ENCODE measurements at places on chromosomes 1 and 21.

GRCh38 chr21:42722153-42722552, 68.7 kb downstream of the PDE9A start:
- DNase-seq, result no peak

DNA sequence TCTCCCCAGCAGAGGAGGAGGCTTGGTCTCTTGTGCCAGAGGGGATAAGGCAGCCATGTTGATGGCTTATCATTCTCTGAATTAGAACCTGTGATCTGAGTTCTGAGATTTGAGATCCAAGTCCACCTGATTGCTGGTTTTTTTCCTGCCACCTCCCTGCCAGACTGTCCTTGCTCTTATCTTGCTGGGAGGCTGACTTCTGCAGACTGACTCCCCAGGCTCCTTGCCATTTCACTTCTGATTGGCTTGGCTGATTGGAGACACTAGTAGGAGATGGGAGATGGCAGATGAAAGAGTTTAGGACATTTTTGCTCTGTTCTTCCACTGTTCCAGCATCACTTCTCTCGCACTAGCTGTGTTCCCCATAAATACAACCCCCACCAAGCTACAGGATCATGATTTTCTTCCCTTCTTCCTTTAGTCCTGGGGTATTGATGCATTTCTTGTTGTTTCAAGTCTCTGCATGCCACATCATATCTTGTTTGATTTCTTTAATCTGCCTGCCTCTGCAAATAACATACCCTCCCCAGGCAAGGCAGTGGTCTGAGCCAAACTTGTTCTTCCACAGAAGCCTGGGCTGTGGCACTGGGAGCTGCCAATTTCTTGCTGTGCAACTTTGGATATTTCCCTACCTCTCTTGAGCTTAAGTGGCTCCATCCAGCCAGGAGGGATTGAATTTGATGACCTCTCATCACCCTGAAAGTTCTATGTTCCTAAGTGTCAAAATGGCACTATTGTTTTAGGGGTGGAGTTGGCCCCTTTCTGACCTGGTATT, 963 bp upstream of the CYP4B1 start:
- no peak for DNase-seq

DNA sequence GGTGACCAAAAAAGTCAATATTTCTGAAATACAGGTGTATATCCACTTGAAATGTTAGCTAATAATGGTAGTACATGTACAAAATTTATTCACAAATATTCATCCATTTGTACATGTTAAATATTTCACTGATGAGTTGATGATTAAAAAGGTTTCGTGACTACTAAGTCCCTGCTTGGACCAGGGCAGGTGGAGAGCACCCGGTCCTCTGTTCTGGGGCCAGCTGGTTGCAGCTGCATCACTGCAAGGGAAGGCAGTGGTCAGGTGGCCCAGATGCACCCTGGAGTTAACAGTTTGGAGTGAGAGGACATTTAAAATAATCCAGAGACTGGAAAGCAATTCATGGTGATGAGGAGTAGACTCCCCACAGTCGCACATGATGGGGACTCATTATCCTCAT, 141.2 kb downstream of the ZBTB18 start:
- no peak for DNase-seq

DNA sequence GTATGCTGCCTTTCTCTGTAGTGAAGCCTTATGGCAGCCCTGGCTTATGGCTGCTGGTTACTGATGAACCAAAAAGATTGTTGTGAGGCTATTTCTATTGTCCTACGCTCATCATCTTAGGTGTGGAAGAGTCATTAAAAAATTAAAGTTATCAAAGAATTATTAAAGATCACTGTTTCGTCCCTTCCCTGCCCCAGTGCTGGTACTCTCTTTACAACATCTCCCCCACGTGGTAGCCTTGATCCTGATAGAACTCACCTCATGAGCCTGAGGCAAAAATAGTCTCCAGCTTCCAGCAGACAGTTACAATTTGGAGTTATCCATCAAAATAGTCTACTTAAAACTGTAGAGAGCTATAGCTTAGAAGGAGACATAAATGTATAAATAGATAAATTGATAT, 201.5 kb downstream of the S1PR1 start:
- DNase-seq, result no peak

GRCh38 chr1:61156576-61157467, 74.5 kb downstream of the NFIA start:
- DNase-seq, result no peak

DNA sequence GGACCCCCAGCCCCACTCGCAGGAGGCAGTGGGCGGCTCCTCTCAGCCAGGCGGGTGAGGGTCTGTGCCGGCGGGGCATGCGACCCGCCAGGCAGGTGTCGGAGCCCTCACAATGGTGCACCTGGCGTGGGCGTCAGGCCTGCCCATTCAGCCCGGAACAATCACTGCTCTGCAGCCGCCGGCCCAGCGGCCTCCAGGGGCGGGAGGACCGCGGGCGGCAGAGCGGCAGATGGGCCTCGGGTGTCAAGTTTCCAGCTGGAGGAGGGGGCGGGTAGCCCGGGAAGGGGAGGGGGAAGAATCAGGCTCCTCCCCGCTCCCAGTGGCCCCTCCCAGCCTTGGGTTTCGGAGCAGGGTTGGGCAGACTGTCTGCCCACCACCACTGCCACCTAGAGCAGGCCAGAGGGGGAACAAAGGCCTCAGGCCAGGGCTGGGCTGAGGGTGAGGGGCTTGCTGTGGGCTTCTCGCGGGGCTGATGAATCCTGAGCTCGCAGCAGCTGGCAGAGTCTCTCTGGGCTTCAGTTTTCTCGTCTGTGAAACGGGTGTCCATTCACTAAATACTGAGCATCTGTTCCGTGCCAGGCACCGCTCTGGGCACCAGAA, 39.5 kb upstream of the CASZ1 start:
- DNase-seq, result no peak

DNA sequence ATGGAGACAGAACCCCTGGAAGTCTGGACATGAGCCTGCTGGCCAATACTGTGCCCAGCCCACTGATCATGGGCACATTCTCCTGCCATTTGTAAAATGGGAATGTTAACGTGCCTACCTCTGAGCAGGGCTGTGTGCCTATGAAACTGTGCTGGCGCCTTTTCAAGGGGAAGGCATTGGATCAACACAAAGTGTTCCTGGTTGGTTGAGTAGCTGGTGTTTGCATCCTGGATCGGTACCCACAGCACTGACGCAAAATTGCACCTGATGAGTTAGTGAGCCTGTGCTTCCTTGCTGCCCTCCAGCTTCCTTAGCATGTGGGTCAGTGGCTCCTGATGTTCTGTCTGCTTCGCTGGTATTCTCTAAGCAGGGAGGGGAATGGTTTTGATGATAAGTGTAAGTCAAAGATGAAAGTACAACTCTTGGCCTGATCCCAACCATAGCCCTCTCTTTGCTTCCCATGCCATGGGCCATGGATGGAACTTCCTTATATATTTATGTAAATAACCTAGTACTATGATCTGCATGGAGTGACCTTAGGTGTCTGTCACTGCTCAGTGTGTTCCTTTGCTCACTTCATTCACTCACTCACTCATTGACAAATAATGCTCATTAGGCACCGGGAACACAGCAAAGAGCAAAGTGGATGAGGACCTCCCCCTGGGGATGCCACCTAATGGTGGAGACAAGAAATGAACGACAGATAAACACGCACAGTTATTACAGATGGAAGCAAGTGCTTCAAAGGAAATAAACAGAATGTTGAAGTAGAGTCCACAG, 22.7 kb downstream of the MAB21L3 start:
- no peak for DNase-seq

GRCh38 chr1:45883658-45884057, 80.2 kb downstream of the MAST2 start:
- DNase-seq, result no peak

- DNase-seq, result no peak
These were observed 11.4 kb downstream of the EPHA2 start for GRCh38 chr1:16144325-16145029.

All from stimulated activated CD8-positive, alpha-beta memory T cell treated with anti-CD3 and anti-CD28 coated beads, Interleukin-12 subunit alpha, Interleukin-12 subunit beta, amount 100 ng/mL, for 1 hour (primary cell).